ENCODE measurements at places on chromosomes 1 and 21.

- peak; percentile 70 for DNase-seq
Measured at GRCh38 chr1:44652445-44653106, 21.7 kb downstream of the TMEM53 start.

- DNase-seq: no peak
Measured at GRCh38 chr21:36873513-36873912, 93.0 kb downstream of the HLCS start.

- no peak for DNase-seq
Measured at GRCh38 chr1:223819730-223820514, 25.8 kb downstream of the TP53BP2 start.

DNA sequence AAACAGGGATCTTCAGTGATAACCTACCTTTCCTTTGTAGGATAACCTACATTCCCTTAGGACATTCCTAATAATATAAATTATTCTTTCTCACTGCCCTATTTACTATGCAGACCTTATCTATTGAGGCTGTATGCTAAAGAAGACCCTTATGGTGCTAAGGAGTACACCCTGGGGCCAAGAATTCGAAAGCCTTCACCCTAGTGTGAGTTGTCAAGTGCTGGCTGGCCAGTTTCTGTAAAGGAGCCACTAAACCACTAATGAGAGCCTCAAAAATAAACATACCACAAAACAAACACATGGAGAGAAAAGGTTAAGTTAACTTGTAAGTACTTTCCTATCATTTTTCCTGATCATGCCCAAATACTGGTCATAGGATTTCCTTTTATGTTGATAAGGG lies 315.0 kb upstream of the CAMK1G start:
- DNase-seq: no peak

DNA sequence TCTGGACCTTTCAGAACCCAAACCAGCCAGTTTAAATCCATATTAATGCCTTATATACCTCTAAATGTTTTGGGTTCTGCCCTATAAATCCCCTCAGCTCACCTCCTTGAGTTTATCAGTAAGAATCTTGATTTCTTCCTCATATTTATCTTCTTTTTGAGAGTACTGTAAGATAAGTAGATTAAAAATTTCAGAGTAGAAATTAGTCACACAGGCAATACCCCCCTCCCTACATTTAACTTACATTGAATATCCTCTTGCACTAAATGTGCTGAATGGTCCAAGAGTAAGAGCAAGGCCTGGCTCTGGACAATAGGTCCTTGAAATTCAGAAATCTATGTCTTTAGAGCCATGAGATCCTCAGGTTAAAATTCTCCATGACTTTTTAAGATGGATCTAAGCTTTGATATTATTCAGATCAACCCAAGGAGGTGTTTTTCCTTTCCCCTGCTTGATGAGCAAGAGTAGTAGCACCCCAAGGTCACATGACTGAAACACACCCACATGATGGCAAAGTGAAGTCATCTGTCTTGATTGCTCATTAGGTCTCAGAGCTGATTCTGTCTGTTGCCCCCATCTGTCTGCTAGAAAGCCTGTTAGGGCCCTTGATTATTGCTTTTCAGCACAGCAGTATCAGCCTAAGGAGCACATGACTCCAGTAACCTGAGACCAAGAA lies 15.8 kb upstream of the NUP210L start:
- no peak for DNase-seq

DNA sequence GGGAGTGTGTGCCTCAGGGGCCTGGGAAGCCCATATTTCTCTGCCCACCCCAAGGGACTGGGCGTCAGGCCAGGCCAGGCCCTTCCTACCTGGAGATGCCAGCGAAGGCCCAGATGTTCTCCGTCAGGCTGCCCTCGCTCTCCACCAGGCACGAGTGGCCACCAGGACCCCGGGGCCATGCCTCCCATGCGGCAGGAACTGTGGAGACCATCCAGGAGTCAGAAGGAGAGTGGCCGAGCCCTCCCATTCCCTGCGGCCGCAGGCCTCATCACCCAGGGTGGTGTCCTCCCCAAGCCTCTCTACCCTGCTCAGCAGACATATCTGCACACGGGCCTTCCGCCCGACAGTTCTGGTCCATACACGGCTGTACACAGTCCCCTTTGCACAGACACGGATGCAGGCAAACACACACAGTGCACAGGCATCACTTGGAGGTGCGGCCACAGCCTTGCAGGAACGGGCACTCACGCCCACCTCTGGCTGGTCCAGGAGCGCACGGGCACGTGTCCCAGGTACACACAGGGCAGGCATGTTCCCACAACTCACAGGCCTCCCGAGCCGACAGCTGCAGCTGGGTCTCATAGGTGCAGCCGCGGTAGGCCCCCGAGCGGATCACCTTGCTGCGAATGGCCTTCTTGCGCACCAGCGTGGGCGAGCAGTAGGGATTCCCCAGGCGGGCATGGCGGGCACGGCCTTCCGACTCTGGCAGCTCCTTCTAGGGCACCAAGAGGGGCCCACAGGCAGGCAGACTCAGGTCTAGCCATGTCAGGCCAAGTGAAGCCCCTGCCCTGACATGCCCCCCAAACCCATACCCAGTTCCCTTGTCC lies 5.9 kb upstream of the KIF17 start:
- DNase-seq: no peak

GRCh38 chr1:177933881-177934280 lies 36.0 kb downstream of the SEC16B start:
- no peak for DNase-seq
